PC-3 (cell line): ENCODE measurements at places on chromosomes 13 and 19. TPM values are rescaled to one million over a fixed set of nuclear protein-coding genes. Genes with fewer than 3 reads are reported as not detected.

DNA sequence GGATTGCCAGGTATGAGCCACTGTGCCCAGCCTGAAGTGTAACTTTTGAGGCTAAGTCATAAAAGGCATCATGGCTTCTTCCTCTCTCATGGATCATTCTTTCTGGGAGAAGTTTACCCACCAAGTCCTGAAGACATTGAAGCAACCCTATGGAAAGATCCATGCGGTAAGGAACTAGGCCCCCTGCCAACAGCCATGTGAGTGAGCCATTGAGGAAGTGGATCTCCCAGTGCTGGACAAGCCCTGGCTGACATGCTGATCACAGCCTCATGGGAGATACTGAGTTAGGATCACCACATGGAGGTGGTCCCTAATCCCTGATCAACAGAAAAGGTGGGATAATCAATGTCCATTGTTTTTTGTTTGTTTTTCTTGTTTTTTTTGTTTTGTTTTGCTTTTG is 3.3 kb upstream of the NUDT19 start:
- peaks cover 13% of the 10 kb centered on the region for H3K4me1 ChIP-seq
- no peak overlapping the region for H3K27ac ChIP-seq
- no peaks in the 10 kb centered on the region for H3K27me3 ChIP-seq
- H3K36me3 ChIP-seq: no peaks in the 10 kb centered on the region
- no peak overlapping the region for H3K4me3 ChIP-seq

GRCh38 chr13:99484473-99484872 is 16.8 kb upstream of the TM9SF2 start:
- no peaks in the 10 kb centered on the region for H3K36me3 ChIP-seq
- DNase-seq: no peak
- no peaks in the 10 kb centered on the region for H3K27me3 ChIP-seq
- no peak overlapping the region for H3K27ac ChIP-seq
- H3K4me3 ChIP-seq: no peak overlapping the region
- H3K4me1 ChIP-seq: no peaks in the 10 kb centered on the region

DNA sequence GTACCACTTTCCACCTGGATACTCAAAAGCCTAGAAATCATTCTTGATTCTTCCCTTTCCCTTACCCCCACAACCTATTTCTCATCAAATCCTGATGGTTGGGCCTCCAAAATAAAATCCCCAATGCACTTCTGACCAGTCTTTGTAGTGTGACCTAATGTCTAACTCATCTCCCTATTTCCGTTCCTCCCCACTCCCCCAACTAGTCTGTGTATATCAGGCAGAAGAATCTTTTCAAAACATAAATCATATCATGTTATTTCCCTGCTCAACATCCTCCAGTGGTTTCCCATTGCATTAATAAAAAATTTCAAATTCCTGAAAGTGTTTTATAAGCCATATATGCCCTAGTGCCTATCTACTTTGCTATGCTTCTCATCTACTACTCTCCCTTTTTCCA is 17.7 kb downstream of the CCDC122 start:
- no peak overlapping the region for H3K27ac ChIP-seq
- H3K27me3 ChIP-seq: no peaks in the 10 kb centered on the region
- no peaks in the 10 kb centered on the region for H3K36me3 ChIP-seq

DNA sequence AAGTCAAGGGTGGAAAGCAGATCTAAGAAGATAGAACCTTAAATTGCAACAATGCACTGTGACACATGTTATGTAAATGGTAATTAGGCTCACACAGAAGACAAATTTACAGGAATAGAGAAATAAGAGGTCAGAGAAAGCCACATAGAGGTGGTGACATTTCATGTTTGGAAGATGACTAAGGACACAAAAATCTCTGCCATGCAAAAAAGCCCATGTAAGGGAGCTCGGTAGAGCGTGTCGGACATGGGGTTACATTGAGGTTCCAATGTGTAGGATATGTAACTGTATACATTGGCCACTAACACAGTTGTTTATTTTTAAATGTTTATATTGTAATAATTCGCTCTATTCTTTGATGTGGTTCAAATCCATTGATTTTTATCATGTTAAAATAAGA is 33.7 kb downstream of the SUGT1 start:
- no peaks in the 10 kb centered on the region; the same call in 1 of the 2 replicates for H3K36me3 ChIP-seq
- H3K4me1 ChIP-seq: no peaks in the 10 kb centered on the region
- H3K27ac ChIP-seq: no peak overlapping the region
- DNase-seq: no peak

- no peak overlapping the region for H3K4me3 ChIP-seq
Observed at GRCh38 chr13:54383604-54384003, 1355.0 kb downstream of the OLFM4 start.

DNA sequence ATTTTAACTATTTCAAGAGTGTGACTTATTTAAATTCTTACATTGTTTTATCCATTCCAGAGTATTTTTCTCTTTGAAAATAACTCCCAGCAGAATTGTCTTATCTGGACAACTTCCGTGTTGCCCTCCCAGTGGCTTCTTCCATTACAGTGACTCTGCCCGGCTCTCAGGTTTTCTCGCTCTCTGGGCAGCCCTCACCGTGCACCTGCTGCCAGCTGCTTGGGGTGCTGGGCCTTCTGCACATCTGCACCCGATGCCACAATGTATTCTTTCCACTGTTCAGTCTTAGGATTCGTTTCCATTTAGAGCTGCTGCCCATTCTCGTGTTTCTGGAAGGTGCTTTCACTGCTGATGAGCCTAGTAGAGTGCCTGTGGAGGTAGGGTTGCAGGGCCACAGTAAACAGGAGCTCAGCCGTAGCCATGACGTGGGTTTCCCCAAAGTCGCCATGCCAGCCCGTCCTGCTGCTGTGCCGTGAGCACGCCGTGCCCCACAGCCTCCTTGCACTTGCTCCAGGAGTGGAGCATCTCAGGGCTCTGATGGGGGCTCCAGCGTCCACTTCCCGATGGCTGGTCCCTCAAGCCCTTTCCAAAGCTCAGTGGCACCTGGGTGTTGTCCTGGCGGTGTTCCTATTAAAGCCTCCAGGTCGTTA is 46.1 kb upstream of the DCUN1D2 start:
- no peaks in the 10 kb centered on the region for H3K27me3 ChIP-seq
- no peak for DNase-seq
- H3K4me3 ChIP-seq: no peak overlapping the region
- no peaks in the 10 kb centered on the region for H3K36me3 ChIP-seq

- no peak overlapping the region for H3K4me3 ChIP-seq
- H3K27ac ChIP-seq: no peak overlapping the region
- H3K27me3 ChIP-seq: no peaks in the 10 kb centered on the region
- H3K36me3 ChIP-seq: no peaks in the 10 kb centered on the region
- no peak for DNase-seq
Observed at GRCh38 chr19:13872695-13873389, 4.1 kb upstream of the NANOS3 start.

- no peak overlapping the region for H3K27ac ChIP-seq
- H3K4me1 ChIP-seq: peaks cover 3% of the 10 kb centered on the region; the same call in 1 of the 2 replicates
- no peak overlapping the region for H3K4me3 ChIP-seq
- no peaks in the 10 kb centered on the region for H3K27me3 ChIP-seq
- no peak for DNase-seq
- no peaks in the 10 kb centered on the region for H3K36me3 ChIP-seq
Observed at GRCh38 chr19:56132316-56132822, 8.7 kb upstream of the ZNF444 start.

GRCh38 chr13:114022876-114023275 is 49.0 kb upstream of the C13orf46 start:
- no peaks in the 10 kb centered on the region for H3K27me3 ChIP-seq
- DNase-seq: no peak
- H3K27ac ChIP-seq: no peak overlapping the region
- no peaks in the 10 kb centered on the region for H3K4me1 ChIP-seq
- no peak overlapping the region for H3K4me3 ChIP-seq

DNA sequence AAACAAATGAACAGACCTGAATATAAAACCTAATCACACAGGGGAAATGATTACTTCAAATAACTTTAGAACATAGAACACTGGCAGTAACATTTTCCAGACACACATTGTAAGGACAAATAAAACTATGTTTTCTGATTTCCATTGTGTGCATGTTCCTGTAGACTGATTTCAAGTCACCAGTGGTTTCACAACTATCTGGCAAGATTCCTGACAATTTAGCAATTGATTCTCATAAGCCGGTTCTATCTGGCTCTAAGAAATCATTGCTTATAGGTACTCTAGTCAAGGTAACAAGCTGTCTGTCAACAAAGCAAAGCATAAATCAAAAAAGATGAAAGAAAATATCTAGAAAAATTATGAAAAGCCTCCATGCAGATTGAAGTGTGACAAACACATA is 19.6 kb upstream of the PCCA start:
- H3K27ac ChIP-seq: no peak overlapping the region
- H3K36me3 ChIP-seq: no peaks in the 10 kb centered on the region
- H3K27me3 ChIP-seq: no peaks in the 10 kb centered on the region
- H3K4me1 ChIP-seq: no peaks in the 10 kb centered on the region
- DNase-seq: no peak

GRCh38 chr19:10625003-10625761 is at the start of gene SLC44A2:
Gene SLC44A2, plus strand, starts transcription at chr19:10625553. Its CDS starts 81 bp downstream, at chr19:10625634.
- peak; percentile 95 for DNase-seq
- no peaks in the 10 kb centered on the region for H3K27me3 ChIP-seq
- peak within 1 kb of the TSS; percentile 84 for H3K4me3 ChIP-seq
- peaks cover 21% of the 10 kb centered on the region for H3K4me1 ChIP-seq

DNA sequence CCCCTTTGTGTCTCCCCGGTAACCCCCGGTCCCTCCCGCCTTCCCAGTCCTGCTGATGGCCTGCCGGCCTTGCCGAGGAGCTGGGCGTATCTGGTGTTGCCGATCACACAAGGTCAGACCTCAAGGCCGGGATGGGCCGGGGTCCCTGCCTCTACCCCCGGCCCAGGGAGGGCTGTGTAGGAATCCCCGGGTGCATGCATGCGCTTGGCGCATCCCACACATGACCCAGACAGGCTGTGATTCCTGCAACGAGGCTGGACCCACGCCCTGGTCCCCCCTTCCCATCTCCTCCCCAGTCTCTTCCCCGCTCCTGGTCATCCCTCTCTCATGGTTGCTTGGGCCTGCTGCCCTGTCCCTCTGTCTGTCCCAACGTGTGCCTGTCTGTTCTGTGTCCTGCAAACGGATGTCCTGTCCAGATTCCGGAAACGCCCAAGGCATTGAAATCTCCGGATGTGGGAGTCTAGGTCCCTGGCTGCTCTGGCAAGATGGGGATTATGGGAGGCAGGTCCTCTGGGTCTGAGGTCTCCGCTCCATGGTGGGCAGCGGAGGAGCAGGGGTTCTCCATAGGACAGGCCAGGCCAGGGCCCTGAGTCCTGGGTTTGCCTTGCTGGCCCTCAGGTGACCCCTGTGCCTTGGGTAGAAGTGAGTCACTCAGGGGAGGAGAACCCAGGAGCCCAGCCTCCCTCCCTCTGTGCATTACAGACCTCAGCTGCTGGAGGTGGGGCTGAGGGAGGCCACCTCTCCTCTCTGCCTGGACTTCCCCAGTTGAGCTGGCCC is 1.6 kb downstream of the PKN1 start:
- peaks cover 3% of the 10 kb centered on the region; the same call in 1 of the 2 replicates for H3K36me3 ChIP-seq
- peaks cover 24% of the 10 kb centered on the region for H3K4me1 ChIP-seq
- DNase-seq: peak; percentile 78
- peak overlapping the region; percentile 84 for H3K4me3 ChIP-seq
- no peaks in the 10 kb centered on the region for H3K27me3 ChIP-seq

- no peak overlapping the region for H3K27ac ChIP-seq
- H3K4me1 ChIP-seq: peaks cover 15% of the 10 kb centered on the region
- no peak for DNase-seq
- no peaks in the 10 kb centered on the region for H3K36me3 ChIP-seq
Observed at GRCh38 chr13:48505012-48505411, 27.9 kb downstream of the RCBTB2 start.

GRCh38 chr13:26653310-26653709 is 95.8 kb downstream of the WASF3 start:
- peaks cover 5% of the 10 kb centered on the region for H3K27me3 ChIP-seq
- no peaks in the 10 kb centered on the region for H3K36me3 ChIP-seq
- H3K4me1 ChIP-seq: no peaks in the 10 kb centered on the region
- H3K4me3 ChIP-seq: no peak overlapping the region
- DNase-seq: no peak

- H3K4me1 ChIP-seq: no peaks in the 10 kb centered on the region
- no peak overlapping the region for H3K27ac ChIP-seq
- H3K4me3 ChIP-seq: no peak overlapping the region
- peak; percentile 53 for DNase-seq
- no peaks in the 10 kb centered on the region for H3K27me3 ChIP-seq
Observed at GRCh38 chr13:86581706-86582105, 782.5 kb upstream of the SLITRK6 start.

CNN1 gene
- 0.77 TPM in 1 of 2 replicates, not detected in the other for total RNA-seq

DNA sequence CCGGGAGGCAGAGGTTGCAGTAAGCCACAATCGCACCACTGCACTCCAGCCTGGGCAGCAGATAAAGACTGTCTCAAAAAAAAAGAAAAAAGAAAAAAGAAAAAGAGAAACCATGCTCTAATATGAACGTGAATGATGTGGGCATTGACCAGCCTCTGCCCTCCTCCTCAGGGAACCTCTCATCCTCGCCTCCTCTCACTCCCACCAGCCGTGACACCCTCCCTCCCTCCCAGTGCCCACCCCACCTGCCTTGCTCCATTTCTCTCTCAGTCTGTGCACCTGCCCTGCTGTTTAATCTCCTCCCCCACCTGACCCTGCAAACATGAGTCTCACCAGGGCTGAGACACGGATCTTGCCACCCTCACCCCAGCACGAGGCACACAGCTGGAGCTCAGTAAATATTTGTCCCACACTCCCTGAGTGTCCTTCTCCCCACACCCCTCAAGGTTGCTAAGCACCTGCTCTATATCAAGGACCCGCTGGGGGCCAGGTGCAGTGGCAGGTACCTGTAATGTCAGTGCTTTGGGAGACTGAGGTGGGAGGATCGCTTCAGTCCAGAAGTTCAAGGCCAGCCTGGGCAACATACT is 7.5 kb upstream of the BCAT2 start:
- no peaks in the 10 kb centered on the region for H3K27me3 ChIP-seq
- H3K27ac ChIP-seq: no peak overlapping the region
- peaks cover 10% of the 10 kb centered on the region for H3K4me1 ChIP-seq
- no peaks in the 10 kb centered on the region for H3K36me3 ChIP-seq
- no peak for DNase-seq
- no peak overlapping the region for H3K4me3 ChIP-seq

GRCh38 chr19:46656541-46656940 is 4.4 kb downstream of the DACT3 start:
- no peak overlapping the region for H3K27ac ChIP-seq
- no peaks in the 10 kb centered on the region for H3K27me3 ChIP-seq
- H3K4me3 ChIP-seq: no peak overlapping the region
- H3K36me3 ChIP-seq: no peaks in the 10 kb centered on the region

GRCh38 chr13:79538757-79539156 is 57.8 kb downstream of the NDFIP2 start:
- DNase-seq: no peak
- H3K4me3 ChIP-seq: no peak overlapping the region
- no peaks in the 10 kb centered on the region for H3K36me3 ChIP-seq
- no peaks in the 10 kb centered on the region; the same call in 1 of the 2 replicates for H3K4me1 ChIP-seq
- no peaks in the 10 kb centered on the region for H3K27me3 ChIP-seq
- no peak overlapping the region for H3K27ac ChIP-seq

DNA sequence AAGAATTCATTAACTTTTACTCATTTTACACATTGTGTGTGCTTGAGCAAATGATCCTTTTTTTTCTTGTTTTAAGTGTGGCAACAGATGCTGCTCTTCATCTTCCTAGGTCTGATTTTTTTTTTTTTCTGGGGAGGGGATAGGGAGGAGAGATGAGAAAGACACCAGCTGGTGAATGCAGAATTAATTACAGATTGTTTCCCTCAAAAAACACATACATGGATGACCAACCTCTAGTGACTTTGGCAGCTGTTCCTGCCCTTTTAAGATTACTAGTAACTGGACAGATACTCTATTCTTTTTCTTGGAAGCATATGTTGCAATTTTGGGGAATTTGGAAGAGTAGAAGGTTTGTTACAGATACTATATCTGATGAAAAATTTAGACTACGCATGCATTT is 103.6 kb upstream of the MYO16 start:
- H3K36me3 ChIP-seq: no peaks in the 10 kb centered on the region
- no peaks in the 10 kb centered on the region for H3K4me1 ChIP-seq
- H3K4me3 ChIP-seq: no peak overlapping the region
- 0 out of 2 replicates have a peak, but pooled peaks cover 12% of the 10 kb centered on the region for H3K27me3 ChIP-seq
- no peak for DNase-seq

SLITRK5 gene
- 0.17 and 0.18 TPM in 2 replicates for total RNA-seq

CYP2S1 gene
- 8.6 and 10.3 TPM in 2 replicates for total RNA-seq
